ENCODE measurements at places on chromosomes 11 and 22.

DNA sequence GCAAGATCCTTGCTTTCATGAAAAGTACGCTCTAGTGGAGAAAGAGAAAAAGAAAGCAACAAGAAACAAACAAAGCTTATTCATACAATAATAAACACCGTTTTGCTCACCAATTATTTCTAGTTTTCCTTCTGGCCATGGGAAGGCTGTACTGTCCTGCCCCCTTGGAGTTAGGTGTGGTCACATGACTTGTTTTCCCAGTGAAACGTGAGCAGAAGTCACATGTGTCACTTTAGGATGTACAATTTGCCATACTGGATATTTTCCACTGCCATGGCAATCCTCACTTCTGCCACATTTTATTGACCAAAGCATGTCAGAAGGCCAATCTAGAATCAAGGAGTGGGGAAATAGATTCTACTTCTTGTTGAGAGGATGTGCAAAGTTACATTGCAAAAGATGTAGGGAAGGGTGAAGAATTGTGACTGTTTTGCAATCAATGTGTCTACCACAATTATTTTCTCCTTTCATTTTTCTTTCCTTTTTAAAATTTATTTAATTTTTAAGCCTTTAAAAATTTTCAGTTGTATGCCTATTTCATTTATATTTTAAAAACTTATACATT, 24.3 kb upstream of the TRAF6 start:
- no peak for ATAC-seq

DNA sequence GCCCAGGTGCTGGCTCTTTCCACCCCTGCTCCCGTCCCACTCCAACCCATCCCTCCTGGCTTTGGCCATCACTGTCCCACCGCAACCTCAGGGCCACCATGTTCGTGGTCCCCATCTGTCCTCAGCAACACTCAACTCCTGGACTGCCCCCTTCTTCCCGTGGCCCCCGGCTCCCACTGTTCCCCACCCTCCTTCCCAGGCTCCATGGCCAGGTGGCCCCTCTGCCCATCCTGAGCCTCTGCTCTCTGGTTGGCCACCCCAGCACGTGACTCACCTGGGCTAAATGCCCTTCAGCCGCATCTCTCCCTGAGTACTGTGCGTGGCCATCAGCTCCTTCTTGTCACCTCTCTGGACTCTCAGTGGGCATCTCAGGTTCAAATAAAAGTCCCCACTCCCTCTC, 41.6 kb upstream of the PHF21B start:
- ATAC-seq = no peak

GRCh38 chr11:58193391-58193790, 4.5 kb downstream of the OR9Q2 start:
- no peak for ATAC-seq

- ATAC-seq = no peak
These were observed 46.7 kb downstream of the C22orf42 start for GRCh38 chr22:32112380-32112779.

GRCh38 chr11:83306200-83307080, 20.3 kb upstream of the CCDC90B start:
- no peak for ATAC-seq

DNA sequence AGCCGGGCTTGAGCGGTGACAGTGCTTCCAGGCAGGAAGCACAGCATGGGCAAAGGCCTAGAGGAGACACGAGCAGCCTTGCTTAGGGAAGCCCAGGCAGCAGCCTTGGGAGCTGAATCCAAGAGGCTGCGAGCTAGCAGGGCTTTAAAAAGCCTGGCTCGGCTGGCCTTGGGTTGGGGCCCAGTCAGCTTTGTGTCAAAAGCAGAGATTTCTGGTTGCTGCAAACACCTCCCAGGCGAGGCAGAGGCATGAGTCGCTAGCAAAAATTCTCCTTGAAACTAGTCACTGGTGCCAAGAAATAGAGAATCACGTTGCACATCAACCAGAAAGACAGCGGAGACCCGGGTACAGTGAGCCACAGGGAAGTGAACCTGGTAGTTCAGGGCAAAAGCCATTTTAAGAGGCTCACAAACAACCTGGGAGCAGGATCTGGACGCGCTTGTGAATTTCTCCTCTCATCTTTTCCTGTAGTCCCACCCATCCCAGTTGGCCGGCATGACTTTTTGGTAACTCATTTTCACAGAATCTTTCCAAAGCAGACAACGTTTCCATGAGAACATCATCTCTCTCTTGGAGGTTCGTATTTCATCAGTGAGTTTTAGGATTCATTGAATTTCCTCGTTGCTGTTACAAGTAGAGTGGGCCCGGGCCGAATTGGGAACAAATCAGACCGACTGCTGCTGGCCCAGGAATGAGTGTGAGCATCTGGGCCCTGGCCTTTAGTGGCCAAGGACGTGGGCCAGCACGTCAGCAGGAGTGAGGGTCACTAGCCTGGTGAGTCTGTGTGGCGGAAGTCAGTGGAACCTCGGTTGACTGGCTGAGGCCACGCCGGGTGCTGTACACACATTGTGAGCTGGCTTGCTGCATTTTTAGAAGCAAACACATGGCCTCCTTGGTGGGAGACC, 16.4 kb upstream of the FGF4 start:
- ATAC-seq = no peak

- ATAC-seq = no peak
These were observed 33.4 kb upstream of the LYVE1 start for GRCh38 chr11:10601837-10602236.

DNA sequence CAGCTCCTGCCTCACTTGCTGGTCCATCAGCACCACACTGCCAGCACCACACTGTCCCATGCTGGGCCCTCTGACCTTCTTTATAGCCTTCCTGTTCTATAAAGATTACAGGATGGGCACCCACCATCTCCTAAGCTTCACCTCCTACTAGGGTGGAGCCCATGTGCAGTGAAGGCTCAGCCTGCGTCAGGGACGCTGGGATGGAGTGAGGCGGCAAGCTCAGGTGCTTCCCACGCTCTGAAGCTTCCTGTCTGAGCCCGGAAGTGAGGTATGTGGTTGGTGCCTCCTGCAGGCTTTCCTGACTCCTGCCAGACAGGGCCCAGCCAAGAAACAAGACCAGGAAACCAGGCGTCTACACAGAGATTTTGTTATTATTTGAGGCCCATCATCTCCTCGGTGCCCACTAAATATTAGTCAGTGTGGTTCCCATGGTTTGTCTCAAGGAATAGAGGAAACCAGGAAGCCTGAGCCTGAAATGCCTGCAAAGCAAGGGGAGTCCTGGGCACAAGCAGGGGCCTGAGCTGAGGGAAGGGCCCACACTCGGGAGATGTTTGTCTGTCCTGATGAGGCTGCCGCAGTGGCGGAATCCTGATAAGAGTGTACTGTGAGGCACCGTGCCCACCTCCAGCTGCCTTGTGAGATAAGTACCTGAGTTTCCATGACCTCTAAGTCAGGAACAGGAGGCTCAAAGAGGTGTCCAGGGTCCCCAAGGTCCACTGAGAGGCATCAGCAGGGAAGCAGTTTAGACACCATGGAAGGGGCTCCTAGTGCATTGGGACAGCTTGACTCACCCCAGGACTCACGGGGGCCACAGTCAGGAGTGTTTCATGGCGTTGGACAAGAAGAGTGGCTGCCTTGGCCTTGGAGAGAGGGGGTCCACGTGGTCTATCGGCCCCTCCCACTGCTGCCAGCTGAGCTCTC, 22.0 kb downstream of the RSPH14 start:
- peak; percentile 96 for ATAC-seq

- ATAC-seq = no peak
These were observed 23.0 kb downstream of the MOGAT2 start for GRCh38 chr11:75740681-75741080.

DNA sequence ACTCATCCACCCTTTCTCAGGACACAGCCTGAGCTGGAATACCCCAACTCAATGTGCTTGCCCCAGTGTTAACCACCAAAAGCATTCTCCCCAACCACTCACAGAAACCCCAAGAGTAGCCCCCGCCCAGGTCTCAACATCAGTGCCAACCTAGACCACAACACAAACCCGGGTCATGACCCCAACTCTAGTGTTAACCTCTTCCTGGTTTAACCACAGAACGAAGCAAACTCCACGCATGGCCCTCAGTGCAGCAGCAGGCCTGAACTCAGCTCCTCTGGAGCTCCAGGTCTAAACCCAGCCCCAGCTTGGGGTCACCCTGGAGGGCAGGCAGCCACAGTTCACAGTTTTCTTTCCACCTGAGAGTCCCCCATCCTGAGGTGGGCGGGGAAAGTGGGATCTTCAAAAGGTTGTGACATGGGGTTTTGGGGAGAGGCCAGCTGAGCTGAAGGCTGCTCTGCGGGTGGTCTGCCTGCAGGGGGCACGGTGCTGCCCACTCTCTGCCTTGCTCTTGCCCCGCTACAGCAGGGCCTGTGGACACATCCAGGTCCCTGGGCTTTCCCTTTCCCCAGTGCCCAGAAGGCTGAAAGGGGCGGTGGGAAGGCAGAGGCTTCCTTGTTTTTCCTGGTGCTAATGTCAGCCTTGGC, 37.9 kb downstream of the NECTIN1 start:
- peak; percentile 70 for ATAC-seq

DNA sequence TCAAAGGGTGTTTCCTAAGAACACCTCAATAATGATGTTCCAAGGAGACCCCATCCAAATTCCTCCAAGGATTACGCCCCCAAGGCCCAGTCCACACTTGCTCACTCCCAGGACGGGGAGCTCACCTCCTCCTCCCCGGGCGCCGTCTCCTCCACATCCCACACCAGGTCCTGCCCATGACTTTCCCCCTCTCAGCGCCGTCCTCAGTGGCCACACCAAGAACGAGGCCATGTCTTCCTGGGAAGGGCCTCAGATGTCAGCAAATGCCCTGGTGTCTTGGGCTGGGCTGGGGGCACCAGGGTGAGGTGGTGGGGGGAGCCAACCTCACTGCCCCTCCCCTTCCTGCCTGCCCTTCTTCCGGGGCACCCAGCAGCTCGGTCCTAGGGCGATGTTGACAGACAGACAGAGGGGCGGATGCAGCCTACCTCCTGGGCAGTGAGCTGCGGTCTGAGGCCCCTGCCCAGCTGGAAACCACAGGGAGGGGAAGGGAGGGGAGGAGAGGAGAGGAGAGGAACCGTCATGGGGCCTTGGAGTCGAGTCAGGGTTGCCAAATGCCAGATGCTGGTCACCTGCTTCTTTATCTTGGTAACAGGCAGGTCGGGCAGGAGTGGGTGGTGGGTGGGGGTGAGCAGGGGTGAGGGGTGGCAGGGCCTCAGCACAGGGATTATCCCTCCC, at the start of the genes C11orf21 and TSPAN32:
Gene C11orf21, minus strand, starts transcription at position 288 of the 675 bp plus-strand sequence. Its CDS starts 110 bp downstream, at position 178.
Gene TSPAN32, plus strand, starts transcription at position 383 of the 675 bp plus-strand sequence. Its CDS starts 137 bp downstream, at position 520.
- ATAC-seq = peak; percentile 86

- no peak for ATAC-seq
These were observed 735.2 kb downstream of the TBC1D22A start for GRCh38 chr22:47497666-47498065.

DNA sequence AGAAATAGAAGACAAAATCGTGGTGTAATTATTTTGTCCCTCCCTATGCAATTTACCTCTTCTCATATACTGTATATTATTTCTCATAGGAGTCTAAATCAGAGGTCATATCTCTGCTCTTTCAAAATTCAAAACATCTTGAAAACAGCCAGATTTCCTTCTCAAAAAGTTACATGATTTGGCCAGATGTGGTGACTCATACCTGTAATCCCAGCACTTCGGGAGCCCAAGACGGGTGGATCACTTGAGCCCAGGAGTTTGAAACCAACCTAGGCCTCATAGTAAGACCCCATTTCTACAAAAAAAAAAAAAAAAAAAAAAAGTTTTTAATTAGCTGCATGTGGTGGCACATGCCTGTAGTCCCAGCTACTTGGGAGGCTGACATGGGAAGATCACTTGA, 29.0 kb upstream of the DNAJB7 start:
- no peak for ATAC-seq

DNA sequence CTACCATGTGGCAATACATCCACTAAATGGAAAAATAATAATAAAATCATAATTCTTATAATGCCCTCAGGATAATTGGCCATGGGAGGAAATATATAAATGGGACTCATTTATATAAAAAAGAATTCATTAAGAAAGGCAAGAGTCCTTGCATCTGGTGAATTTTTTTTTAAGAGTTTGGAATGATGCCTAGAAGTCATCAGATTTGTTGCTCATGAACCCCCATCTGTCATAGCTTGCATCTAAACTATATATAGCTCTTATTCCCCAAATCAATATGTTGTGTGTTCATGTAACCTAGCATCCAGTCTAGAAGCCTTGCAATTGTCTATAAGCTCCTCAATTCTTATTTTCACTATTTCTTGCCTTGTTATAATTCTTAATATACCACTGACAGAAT, 75.9 kb downstream of the CADM1 start:
- ATAC-seq = no peak

DNA sequence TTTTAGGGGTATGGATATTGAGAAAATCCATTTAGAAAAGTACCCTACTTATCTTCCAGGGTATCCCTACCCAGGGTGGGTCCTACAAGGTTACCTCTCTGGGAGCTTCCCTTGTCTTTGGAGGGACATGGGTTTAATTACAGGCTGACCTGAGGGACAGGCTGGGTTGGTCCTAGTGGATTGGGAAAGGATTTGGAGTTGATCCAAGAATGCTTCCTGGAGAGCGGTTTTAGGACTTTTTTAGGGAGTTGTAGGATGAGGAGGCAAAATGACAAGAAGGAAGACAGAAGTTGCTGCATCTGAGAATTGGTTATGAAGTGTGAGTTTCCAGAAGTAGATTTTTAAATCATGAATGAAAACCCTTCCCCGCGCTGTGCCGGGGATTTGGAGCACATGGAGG, 61.8 kb upstream of the CRTAM start:
- no peak for ATAC-seq

DNA sequence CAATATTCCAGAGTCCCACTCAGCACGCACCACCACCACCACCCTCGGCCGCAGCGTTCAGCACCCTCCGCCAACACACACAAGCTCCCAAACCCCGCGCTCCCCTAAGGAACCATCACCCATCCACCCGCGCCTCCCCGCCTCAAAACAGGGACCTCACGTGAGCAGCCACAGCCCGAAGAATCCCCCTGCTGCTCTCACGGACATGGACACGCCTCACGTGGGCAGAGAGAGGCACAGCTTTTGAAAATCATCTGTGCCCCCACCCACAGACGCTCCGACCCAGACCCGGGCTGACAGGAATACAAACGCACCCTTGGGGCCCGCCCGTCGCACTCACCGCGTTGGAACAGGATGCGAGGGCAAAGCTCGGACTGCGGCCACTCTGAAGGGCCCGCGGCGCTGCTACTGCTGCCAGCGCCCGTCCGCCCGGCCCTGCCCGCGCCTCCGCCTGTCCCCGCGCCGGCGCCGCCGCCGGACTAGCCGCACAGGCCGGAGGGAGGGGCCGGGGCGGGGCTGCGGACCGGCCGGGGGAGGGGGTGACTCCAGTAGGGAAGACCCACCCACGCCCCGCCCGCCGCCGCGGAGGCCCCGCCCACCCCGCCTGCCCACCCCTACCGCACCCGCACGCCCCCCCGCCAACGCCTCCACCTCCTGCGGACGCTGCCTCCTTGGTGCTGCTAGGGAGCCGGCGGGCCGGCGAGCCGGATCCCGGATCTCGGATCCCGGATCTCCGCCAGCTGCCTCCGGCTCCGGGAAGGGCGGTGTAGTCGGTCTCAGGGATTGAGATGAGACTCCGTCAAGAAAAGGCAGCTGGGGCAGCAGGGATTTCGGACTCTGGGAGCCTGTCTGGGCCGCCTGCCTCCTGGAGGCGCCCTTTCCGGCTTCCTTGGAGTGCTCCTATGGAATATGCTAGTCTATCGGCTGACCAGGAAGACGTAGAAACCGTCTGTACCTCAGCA, at the start of gene TRIM3:
Gene TRIM3, minus strand, starts transcription at position 491 of the 962 bp plus-strand sequence. CDS start 8,246 bp downstream, outside the sequence.
- peak; percentile 74 for ATAC-seq

GRCh38 chr11:17898782-17899181, 114.1 kb downstream of the SERGEF start:
- no peak for ATAC-seq
